Gastrocnemius medialis (tissue), 4 donors: ENCODE measurements at places on chromosomes 3 and 15. TPM values are rescaled to one million over a fixed set of nuclear protein-coding genes. Genes with fewer than 3 reads are reported as not detected.

- peaks cover 4% of the 10 kb centered on the region for H3K4me1 ChIP-seq
- no peak overlapping the region for H3K4me3 ChIP-seq
- H3K36me3 ChIP-seq, result no peaks in the 10 kb centered on the region
- no peaks in the 10 kb centered on the region for H3K27me3 ChIP-seq
Measured at GRCh38 chr15:49460411-49460941, 37.4 kb downstream of the FGF7 start.

DNA sequence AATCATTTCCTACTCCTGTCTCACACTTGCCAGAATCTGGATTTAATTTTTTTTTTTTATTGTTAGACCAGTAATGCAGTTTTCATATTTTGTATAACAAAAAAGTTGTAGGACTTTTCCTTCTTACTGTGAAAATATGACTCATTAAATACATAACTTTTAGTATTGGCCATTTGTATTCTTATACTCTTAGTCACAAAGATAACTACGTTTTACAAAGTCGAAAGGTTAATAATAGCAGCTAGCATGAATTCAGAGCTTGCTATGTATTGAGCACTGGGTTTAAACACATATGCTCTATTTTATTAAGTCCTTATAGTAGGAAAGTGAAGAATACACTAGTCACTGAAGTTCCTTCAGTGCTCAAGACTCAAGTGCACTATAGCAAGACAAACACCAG, 43.1 kb downstream of the LRRN1 start:
- no peaks in the 10 kb centered on the region for H3K4me1 ChIP-seq
- H3K4me3 ChIP-seq, result no peak overlapping the region
- peaks cover 5% of the 10 kb centered on the region for H3K36me3 ChIP-seq
- DNase-seq, result no peak

The PLAAT1 gene
- total RNA-seq, result 6.8 TPM

DNA sequence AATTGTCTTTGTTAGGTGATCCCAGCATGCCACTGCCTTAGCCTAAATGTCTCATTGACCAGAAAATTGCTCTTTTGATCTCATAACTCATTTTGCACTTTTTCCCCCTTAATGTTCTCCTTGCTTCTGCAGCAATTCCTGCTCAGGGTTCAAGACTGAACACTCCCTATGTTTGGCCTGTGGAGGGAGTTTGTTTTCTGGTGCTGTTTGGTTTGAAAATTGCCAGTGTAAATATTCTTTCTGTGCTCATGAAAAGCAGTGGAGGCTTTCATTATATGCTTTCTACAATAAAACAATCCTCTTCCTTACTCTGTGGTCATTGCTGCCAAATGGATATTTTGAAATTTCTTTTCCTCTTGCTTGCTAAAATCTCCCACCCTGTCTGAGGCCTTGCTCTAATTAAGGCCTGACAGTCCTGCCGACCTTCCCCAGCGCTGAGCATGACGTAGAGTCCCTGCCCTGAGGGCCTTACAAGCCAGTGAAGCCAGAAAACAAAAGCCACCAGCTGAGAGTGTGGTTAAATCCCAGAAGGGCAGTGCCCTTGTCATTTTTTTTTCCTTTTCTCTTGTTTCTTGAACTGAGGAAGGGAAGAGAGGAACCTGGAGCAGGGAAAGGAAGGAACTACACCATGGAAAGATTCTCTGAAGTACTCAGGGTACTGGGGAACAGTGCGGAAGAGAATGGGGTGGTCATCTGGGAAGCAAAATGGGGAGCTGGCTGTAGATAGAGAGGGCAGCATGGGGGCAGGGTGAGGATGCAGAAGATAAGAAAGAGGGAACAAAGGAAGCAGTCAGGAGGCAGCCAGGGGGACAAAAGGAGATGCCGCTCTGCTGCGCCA, 24.8 kb downstream of the ZBTB38 start:
- peaks cover 3% of the 10 kb centered on the region for H3K4me1 ChIP-seq
- no peak overlapping the region for H3K4me3 ChIP-seq
- no peak for DNase-seq
- peaks cover 14% of the 10 kb centered on the region for H3K36me3 ChIP-seq

- no peaks in the 10 kb centered on the region for H3K4me1 ChIP-seq
- H3K4me3 ChIP-seq, result no peak overlapping the region
- H3K27me3 ChIP-seq, result no peaks in the 10 kb centered on the region
Measured at GRCh38 chr3:46427916-46428833, 21.1 kb downstream of the CCRL2 start.

DNA sequence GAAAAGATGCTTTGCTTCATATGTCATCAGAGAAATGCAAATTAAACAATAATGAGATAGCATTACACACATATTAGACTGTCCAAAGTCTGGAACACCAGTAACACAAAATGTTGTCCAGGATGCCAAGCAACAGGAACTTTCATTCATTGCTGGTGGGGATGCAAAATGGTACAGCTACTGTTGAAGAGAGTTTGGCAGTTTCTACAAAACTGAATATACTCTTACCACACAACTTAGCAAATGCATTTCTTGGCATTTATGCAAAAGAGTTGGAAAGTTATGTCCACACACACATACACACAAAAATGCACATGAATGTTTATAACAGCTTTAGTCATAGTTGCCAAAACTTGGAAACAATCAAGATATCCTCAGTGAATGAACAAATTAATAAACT, 195.2 kb upstream of the MME start:
- H3K4me1 ChIP-seq, result no peaks in the 10 kb centered on the region
- H3K4me3 ChIP-seq, result no peak overlapping the region
- no peak for DNase-seq
- no peaks in the 10 kb centered on the region for H3K36me3 ChIP-seq
- no peak overlapping the region for H3K27ac ChIP-seq

The CFAP91 gene
- 0.11 TPM for total RNA-seq

- no peaks in the 10 kb centered on the region for H3K36me3 ChIP-seq
- H3K27me3 ChIP-seq, result no peaks in the 10 kb centered on the region
- no peak overlapping the region for H3K4me3 ChIP-seq
- no peak overlapping the region for H3K27ac ChIP-seq
- H3K4me1 ChIP-seq, result no peaks in the 10 kb centered on the region
Measured at GRCh38 chr3:78690766-78691165, 1077.0 kb downstream of the ROBO1 start.

The DUOXA1 gene
- total RNA-seq, result not detected

GRCh38 chr15:96495386-96495785, 164.9 kb downstream of the NR2F2 start:
- no peak overlapping the region for H3K27ac ChIP-seq
- no peaks in the 10 kb centered on the region for H3K36me3 ChIP-seq
- DNase-seq, result no peak
- no peaks in the 10 kb centered on the region for H3K27me3 ChIP-seq

- H3K4me3 ChIP-seq, result no peak overlapping the region
- H3K4me1 ChIP-seq, result no peaks in the 10 kb centered on the region
- H3K27ac ChIP-seq, result no peak overlapping the region
- H3K27me3 ChIP-seq, result no peaks in the 10 kb centered on the region
- no peaks in the 10 kb centered on the region for H3K36me3 ChIP-seq
Measured at GRCh38 chr15:69951256-69951897, 146.3 kb downstream of the TLE3 start.
